ENCODE measurements at places on chromosomes 12 and 14.

GRCh38 chr12:47715393-47715876 is 9.6 kb upstream of the RPAP3 start:
- peak; percentile 83 for DNase-seq

DNA sequence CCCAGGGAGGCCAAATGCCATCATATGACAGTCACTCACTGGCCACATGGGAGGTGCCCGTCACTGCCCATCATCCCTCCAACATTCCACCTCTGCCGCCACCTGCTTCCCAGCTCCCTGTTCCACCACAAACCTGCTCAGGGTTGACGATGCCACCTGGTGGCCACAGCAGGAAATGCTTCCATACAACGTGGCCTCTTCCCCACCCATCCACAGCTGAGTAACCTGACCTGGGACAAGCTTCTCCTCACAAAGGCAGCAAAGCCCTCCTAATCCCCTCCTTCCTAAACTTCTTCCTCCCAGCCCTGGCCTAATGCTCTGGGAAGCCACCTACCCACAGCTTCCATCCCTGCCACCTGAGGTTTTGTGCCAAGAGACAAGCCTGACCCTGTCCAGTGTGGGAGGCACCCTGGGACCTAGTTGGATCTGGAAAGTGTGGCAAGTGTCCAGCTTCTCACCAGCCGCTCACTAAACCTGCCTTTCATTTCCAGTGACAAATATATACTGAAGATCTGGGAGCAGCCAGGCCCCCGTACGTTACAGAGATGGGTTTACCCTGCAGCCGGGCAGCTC is 4.3 kb downstream of the DEGS2 start:
- peak; percentile 60 for DNase-seq

GRCh38 chr12:92639017-92639416 is 63.8 kb upstream of the PLEKHG7 start:
- no peak for DNase-seq

DNA sequence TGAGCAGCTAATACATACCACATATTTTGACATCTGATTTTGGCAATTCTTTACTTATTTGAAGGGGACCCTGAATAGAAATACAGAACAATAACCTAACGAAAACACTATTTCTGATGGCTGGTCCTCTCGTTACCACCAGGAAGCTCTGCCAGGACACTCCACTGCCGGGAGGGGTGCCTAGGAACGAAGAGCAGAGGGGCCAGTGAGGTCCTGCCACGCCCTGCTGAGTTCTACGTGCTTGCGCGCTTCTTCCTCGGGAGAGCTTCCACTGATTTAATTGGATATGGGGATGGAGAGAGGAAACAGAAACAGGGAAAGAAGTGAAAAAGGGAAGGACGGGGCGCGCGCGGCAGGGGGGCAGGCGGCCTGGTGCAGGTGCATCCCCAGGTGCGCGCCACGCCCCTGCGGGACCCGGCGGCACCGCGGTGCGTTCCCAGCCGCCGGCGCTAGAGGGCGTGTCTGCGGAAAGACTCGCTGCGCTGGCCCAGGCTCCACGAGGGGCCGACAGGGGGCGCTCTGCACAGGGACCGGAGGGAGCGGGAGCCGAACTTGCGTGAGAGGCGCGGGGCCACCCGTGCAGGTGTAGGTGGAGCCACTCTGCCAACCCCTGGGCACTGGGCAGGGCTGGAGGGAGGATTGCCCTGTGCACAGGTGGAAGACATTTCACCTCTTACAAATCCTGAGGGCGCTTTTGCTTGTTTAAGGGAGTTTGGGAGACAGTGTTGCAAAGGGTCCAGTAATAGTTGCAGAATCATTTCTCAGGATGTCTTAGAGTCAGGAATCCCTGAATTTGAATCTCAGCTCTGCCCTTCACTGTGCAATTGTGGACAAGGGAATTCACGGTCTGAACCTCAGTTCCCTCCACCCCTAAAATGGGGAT is 986.3 kb upstream of the TMEM132C start:
- peak; percentile 41 for DNase-seq

DNA sequence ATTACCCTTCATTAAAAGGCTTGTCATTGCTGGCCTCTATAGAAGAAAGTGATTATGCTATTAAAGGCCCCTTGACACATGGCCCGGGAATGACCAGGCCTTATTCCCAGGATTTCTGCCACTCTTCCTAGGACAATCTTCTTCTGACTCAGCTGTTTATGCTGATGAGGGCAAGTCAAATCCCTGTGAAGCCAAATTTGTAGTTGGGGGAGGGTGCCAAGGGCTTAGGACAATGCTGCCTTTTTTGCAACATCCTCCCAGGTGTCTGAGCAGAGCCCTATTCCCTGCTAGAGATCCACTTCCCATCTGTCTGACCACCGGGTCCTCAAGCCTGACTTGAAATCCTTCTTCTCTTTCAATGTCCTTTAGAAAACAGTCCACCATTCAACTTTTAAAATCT is 230.7 kb upstream of the SRRM4 start:
- no peak for DNase-seq

GRCh38 chr14:89516173-89516572 is 99.1 kb upstream of the FOXN3 start:
- DNase-seq, result no peak

- no peak for DNase-seq
These were observed 5.3 kb downstream of the FGF6 start for GRCh38 chr12:4440187-4440941.

- DNase-seq, result peak; percentile 31
These were observed 58.6 kb downstream of the SLC38A1 start for GRCh38 chr12:46209914-46210872.

DNA sequence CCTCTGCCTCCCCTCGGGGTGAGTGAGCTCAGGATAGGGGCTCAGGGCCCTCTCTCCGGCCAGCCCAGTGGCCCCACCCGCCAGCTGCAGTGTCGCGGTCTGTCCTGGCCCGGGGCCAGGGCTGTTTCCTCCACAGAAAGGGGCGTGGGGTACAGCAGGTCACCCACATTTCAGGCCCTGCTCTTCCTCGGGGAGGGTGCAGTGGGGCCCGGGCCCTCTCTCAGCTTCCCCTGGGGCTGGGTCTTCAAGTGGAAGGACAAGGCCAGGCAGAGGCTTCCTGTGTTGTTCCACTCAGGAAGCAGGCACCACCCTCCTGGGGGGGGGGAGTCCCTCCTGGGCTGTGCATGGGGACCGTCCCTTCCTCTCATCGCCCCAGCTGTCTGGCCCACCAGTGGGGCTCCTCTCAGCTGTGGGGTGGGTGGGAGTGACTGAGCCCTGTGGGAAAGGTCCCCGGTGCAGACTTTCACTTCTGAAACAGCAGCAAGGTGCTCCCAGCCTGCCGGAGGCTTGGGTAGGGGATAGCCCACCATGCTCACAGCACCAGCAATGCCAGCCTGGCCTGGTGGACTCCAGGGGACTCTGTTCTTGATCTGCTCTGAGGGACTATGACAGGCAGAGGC is 3.7 kb downstream of the GPR132 start:
- DNase-seq, result no peak

GRCh38 chr12:60101715-60102114 is 505.9 kb downstream of the SLC16A7 start:
- DNase-seq, result no peak

- DNase-seq, result no peak
These were observed 37.8 kb upstream of the NAA30 start for GRCh38 chr14:57352396-57353170.

DNA sequence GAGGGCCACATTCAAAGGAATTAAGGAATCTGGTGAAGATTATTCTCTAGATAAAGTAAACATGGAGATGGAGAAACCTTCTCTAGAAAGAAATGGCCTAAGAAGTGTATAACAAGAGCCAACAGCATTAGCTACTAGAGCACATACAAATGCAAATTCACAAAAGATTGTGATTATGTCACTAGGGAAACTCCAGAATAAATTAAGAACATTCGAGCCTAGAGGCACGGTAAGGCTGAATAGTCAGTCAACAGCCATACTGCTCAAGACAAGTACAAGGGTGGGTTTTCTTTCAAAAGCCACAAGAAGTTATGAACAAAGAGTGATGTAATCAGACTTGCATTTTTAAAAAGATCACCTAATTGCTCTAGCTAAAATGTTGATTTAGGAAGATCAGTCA is 25.4 kb downstream of the PPP4R3A start:
- no peak for DNase-seq

DNA sequence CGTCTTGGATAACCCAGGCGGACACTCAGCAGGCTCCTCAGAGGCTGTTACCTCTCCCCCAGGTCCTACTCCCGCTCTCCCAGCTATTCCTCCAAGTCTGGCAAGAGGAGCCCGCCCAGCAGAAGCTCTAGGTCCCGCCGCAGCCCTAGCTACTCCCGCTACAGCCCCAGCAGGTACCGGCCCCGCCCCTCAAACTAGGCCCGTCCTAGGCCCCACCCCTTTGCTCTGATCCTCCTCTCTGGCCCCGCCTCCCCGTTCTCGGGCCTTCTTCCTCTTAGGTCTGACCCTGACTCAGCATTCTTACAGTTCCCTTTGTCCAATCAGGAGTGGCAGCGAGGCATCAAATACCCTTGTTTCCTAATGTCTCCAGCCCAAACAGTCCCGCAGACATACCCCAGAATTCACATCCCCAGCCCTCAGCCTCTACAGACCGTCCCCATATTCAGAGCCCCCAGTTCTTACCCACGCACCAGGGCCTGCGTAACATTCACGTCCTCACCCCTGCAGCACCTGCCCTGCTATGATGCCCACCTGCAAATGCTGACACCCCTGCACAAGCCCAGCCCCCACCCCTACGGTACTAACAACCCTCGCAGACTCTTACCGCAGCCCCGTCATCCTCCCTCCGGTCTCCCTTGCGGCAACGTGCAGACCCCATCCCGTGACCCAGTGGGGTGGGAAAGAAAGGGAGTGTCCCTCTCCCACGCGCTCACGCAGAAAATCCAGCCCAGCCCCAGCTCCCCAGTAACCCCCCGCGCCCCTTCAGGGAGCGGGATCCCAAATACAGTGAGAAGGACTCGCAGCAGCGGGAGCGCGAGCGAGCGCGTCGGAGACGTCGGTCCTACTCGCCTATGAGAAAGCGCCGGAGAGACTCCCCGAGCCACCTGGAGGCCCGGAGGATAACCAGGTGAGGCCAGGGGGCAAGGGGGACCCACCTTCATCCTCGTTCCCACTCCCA is 25.0 kb upstream of the HSPB8 start:
- DNase-seq, result no peak

GRCh38 chr14:95943699-95944098 is 67.1 kb downstream of the TUNAR start:
- peak; percentile 16 for DNase-seq

GRCh38 chr14:65169351-65169750 is 67.0 kb upstream of the MAX start:
- no peak for DNase-seq

DNA sequence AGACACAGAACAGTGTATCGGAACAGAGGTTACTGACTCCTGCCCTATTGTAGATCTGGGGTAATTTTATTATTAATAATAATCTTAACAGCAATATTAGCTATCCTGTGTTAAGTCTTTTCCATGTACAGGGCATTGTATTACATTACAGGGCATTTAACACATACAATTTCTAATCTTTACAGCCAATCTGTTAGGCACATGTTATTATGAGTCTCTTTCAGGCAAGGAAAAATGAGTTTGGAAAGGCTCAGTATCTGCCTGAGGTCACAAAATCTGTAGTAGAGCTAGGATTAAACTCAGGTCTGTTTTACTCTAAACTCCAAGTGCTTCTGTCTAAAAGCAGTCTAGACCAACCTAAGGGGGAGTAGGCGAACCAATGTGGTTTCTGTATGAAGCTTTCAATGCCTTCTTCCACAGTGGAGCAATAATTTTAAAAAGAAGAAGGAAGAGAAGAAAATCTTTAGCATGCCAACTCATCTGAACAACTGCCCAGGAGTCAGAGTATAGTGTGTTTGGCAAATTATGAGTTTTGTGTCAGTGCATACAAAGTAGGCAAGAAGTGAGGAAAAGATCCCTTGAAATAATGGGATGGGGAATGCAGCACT is 192.6 kb downstream of the CHST11 start:
- no peak for DNase-seq

GRCh38 chr14:91920526-91920925 is 27.0 kb downstream of the FBLN5 start:
- DNase-seq, result no peak

DNA sequence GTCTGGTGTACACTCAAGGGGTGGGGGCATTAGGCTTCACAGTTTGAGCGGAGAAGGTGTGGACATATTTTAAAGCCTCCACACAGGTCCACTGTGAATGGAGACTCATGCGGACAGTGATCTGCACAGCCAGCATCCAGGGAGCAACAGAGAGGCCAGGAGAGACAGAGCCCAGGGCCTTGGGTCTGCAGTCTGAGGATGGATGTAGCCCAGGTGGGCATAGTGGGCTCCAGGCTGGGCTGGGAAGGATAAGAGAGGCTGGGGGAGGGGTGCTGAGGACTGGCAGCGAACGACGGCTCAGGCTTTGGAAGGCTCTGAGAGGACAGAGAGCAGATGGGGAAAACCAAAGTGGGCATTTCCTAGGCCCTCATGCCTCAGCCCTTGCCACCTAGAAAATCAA is 128.8 kb downstream of the PAPOLA start:
- no peak for DNase-seq

DNA sequence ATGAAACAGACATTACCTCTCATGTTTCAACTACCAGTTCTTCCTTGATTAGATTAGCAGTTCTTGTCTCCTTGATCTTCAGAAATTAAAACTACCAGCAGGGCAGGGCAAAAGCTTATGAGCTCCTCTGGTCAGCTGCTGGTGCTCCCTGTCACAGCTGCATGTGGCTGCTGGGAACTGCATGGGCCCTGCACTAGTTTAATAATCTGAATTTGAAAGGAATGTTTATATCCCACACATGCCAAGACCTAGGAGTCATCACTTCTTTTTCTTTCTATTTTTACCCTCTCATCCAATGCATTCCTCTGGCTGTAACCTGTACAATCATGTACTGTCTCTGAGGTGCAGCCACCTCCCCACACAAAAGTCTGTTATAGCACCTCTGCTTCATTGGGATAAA is 73.9 kb downstream of the ARMH4 start:
- DNase-seq, result no peak

- DNase-seq, result no peak
These were observed 209.0 kb downstream of the ANO2 start for GRCh38 chr12:5736016-5736415.

- no peak for DNase-seq
These were observed 129.3 kb upstream of the RAP1B start for GRCh38 chr12:68481181-68481941.

- no peak for DNase-seq
These were observed 165.9 kb upstream of the GSC start for GRCh38 chr14:94935706-94936300.

- DNase-seq, result no peak
These were observed 27.1 kb downstream of the DAD1 start for GRCh38 chr14:22561661-22562579.

DNA sequence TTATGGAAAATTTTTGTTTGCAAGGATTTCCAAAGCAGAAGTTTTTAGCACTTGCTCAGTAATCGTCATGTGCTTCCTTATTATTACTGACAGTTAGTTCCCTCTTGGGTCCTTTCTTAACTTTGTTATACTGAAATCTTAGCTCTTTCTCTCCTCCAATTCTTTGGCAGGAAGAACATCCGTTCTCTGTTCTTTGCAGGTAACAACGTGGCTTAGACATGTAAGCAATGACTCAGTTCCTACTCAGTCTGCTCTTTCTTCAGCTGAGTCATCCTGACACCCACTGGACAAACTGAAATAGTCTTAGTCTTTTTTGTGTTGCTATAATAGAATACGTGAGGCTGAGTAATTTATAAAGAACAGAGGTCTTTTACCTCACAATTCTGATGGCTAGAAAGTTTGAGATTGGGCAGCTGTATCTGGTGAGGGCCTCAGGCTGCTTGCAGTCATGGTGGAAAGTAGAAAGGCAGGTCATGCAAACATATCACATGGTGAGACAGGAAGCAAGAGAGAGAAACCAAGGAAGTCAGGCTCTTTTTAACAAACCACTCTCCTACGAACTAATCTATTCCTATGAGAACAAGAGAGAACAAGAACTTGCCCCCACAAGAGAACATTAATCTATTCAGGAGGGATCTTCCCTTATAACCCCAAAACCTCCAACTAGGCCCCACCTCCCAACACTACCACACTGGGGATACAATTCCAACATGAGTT is 49.2 kb downstream of the TESPA1 start:
- DNase-seq, result no peak

All from cerebellum (tissue), 4 donors.